Erythroblast (primary cell): ENCODE measurements at places on chromosomes 4 and X.

- no peak for DNase-seq
Observed at GRCh38 chr4:168741281-168742173, 244.7 kb downstream of the PALLD start.

GRCh38 chr4:340011-340410 is 2.4 kb downstream of the ZNF141 start:
- DNase-seq, result no peak

- DNase-seq, result no peak
Observed at GRCh38 chr4:80187677-80188076, 9.6 kb upstream of the PRDM8 start.

DNA sequence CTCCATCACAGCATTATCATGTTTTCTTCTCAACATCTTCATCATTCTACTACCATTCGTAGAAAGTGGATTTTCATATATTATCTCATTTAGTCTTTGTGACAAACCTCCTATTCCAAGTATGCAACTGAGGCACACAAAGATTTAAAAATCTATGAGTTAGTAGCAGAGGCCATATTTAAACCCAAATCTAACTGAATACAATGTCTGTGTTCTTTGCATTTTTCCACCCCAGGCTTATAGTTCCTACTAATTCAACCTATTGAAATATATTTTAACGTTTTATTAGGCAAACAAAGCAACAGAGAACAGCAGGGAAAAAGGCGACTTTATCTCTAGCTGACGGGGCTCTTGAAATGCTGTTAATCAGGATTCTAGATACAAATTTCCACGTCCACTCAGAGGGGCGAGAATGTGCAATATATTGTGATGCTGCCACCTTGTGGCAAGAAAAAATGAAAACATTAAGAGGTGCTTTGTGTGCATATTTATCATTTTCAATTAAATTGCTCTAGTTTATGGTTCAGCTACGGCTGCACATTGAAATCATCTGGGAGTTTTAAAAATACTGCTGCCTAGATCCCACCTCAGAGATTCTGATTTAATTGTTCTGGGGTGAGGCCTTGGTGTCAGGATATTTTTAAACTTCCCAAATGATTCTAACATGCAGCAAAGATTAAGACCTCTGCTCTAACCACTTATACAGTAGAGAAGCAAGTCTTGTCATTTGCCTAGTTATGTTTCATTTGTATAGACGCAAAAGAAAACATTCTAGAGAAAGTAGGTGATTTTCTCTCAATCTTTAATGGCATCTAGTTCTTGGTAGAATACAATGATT is 315.9 kb downstream of the MAPK10 start:
- peak; percentile 56 for DNase-seq

GRCh38 chr4:174429701-174430410 is 92.4 kb downstream of the HPGD start:
- DNase-seq, result no peak

DNA sequence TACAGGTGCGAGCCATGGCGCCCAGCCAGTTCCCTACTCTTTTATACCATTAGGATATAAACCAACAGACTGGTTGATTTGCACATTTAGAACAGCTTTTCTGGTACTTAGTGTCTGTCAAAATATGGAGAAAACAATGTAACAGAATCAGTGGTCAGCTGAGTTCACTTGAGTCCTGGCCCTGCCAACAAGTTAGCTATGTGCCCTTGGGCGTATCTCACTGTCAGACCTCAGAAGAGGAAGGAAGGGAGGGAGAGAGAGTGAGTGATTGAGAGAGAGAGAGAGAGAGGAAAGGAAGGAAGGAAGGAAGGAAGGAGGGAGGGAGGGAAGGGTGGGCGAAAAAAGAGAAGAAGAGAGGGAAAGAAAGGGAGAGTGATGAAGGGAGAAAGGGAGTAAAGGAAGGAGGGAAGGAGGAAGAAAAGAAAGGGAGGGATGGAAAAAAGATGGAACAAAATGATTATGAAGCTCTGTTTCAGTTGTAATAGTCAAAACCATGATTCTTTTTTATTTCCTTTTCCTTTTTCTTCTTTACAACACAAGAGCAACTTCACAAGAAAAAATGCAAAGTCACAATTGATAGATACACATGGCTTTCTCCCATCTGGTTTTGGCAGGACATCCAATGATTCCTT is 55.7 kb upstream of the PDGFRA start:
- DNase-seq, result no peak

- DNase-seq, result peak; percentile 97
Observed at GRCh38 chr4:102343964-102344519, 1.2 kb downstream of the SLC39A8 start.

DNA sequence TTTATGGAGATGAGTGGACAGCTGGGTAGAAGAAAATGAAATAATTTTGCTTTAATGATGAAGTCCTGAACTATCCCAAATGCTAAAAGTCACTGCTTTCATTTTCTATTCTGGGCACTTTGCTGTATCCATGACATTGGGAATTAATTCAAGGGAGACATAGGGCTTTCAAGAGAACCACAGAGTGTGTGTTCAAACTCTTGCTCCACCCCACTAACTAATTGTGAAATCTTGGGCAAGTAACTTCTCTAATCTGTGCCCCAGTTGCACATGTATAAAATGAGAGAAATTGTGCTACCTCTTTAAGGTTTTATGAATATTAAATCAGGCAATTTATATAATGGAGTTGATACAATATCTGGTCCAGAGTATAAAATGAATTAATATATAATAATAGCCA is 1422.0 kb downstream of the ADGRL3 start:
- no peak for DNase-seq

DNA sequence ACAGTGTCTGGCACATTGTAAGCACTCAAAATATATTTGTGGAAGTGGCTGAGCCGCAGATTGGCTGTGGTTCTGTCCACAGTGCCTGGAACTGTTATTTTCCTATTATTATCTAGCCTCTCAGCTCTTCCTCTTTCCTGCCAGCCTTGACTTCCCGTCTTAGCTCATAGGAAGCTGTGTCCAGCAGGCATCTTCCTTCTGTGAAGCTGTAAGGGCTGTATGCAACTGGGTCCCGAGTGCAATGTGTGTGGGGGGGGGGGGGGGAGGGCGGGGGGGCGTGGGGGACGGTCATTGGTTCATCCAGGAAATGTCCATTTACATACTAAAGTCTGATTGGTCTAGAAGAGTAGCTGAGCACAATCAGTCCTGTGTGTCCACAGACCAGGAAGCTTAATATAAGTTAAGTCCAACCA is 210.7 kb downstream of the PDGFRA start:
- peak; percentile 2 for DNase-seq

- no peak for DNase-seq
Observed at GRCh38 chr4:152185786-152186550, 349.9 kb downstream of the FBXW7 start.

DNA sequence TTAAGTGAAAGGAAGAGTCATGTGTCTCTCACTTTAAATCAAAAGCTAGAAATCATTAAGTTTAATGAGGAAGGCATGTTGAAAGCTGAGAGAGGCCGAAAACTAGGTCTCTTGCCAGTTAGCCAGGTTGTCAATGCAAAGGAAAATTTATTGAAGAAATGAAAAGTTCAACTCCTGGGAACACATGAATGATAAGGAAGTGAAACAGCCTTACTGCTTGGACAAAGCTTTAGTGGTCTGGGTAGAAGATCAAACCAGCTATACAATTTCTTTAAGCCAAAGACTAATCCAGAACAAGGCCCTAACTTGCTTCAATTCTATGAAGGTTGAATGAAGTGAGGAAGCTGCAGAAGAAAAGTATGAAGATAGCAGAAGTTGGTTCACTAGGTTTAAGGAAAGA is 24.9 kb downstream of the RHOH start:
- no peak for DNase-seq

DNA sequence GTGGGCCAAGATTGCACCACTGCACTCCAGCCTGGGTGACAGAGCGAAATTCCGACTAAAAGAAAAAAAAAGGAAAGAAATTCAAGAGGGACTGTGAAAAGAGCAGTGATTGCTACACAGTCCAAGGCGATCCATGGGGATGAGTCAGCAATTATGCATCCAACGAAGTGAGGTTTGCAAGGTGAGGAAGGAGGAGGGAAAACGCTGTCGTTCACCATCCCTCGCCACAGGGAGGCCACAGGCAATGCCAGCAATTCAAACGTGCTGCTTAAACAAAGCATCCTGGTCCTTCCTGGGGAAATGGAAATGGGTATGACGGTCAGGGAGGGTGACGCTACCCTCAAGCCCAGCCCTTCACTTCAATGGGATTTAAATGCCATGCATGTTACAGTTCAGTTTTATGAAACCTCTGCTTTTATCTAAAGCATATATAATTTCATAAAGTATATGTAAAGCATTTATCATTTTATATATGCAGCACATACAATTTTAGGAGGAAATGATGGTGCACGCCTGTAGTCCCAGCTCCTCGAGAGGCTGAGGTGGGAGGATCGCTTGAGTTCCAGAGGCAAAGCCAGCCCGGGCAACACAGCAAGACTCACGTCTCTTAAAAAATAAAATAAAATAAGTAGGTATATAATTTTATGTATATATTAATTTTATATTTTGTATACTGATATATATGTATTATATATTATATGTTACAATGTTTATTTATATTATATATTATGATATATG is 108.7 kb downstream of the DHRSX start:
- no peak for DNase-seq
